ENCODE measurements at places on chromosomes 11 and 22.

GRCh38 chr11:8615291-8616032 lies 21.4 kb upstream of the STK33 start:
- no peak for DNase-seq

- DNase-seq: no peak
Observed at GRCh38 chr11:132423266-132423665, 1052.9 kb downstream of the NTM start.

- no peak for DNase-seq
Observed at GRCh38 chr11:99766811-99767210, 746.1 kb downstream of the CNTN5 start.

- DNase-seq: no peak
Observed at GRCh38 chr22:46665751-46666280, 45.6 kb downstream of the GRAMD4 start.

GRCh38 chr11:87812571-87813365 lies 362.5 kb downstream of the RAB38 start:
- DNase-seq: no peak

GRCh38 chr11:125625225-125625629 lies 264 bp downstream of the CHEK1 start:
- DNase-seq: no peak

DNA sequence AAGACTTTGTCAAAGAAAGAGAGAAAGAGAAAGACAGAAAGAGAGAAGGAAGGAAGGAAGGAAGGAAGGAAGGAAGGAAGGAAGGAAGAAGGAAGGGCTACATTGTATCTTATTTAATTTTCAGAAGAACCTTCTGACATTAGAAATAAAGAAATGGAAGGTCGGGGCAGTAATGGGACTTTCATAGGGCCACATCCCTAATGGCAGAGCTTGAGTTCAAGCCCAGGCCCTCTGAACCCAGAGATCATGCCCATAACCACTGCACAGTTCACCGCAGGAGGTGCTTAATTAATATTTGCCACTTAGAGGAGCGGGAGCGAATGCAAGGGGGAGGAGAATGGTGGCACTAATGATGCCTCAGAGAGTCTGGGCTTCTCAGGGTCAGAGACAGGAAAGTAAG lies 233.3 kb downstream of the MN1 start:
- no peak for DNase-seq

- peak; percentile 10 for DNase-seq
Observed at GRCh38 chr11:65439331-65440181, 17.0 kb downstream of the NEAT1 start.

- DNase-seq: peak; percentile 1
Observed at GRCh38 chr11:135075740-135076139, 663.7 kb upstream of the B3GAT1 start.

DNA sequence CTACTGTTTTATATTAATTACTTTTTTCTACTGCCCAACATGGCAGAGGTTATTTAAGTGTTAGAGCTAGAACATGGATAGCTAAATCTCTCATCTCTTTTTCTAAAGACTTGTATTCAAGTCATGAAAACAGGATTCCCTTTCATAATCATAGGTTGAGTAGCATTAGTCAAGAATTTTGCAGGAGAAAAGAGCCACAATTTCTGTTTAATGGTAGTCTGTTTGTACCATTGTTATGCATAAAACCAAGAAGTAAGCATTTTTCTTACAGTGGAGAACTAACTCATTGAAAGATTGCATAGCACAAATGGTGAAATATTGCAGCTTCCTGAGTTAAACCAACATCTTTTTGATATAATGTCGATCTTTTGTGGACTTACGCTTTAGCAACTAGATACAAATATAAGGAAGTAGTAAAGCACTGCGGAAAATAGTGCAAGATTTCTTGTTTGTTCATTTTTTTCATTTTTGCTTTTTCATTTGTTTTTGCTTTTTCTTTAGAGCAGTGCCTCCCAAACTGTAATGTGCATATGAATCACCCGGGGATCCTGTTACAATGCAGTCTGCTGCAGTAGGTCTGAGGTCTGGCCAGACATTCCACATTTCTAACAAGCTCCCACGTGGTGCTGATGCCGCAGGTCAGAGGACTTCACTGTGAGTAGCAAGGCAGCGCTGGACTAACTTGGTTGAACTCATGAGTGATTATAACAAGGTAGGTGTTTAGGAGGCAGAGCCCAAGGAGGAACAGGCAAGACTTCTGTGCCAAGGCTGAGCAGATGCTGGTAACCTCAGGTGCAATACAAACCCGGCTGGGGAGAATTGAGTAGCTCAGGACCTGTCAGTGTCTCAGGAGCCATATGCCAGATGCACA lies 4.6 kb downstream of the ETS1 start:
- peak; percentile 89 for DNase-seq

- DNase-seq: no peak
Observed at GRCh38 chr11:46906609-46907041, 11.7 kb downstream of the LRP4 start.

- DNase-seq: peak; percentile 22
Observed at GRCh38 chr11:102196816-102197215, 86.6 kb downstream of the YAP1 start.

GRCh38 chr11:35138943-35139721 lies at the start of gene CD44:
CD44 (plus strand) TSS chr11:35139171; CDS start chr11:35139304, 133 bp downstream.
- peak; percentile 90 for DNase-seq

DNA sequence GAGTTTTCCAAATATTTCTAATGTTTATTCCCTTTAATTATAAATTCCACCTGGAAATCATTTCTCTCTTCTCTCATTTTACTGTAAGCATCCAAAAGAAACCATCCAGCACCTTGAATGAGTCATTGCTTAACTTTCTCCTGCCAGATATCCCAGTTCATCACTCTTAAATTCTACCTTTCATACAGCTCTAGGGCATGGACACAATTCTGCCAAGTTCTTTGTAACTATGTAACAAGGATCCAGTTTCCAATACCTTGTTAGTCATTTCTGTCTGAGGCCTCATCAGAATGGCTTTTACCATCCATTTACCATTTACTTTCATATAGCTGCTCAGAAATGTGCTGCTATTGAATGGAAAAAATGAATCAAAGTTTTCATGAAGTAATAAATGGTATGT lies 455.4 kb upstream of the TENM4 start:
- DNase-seq: no peak

- no peak for DNase-seq
Observed at GRCh38 chr11:57378186-57378585, 2.8 kb downstream of the PRG3 start.

GRCh38 chr11:42913731-42914130 lies 398.1 kb upstream of the API5 start:
- DNase-seq: no peak

DNA sequence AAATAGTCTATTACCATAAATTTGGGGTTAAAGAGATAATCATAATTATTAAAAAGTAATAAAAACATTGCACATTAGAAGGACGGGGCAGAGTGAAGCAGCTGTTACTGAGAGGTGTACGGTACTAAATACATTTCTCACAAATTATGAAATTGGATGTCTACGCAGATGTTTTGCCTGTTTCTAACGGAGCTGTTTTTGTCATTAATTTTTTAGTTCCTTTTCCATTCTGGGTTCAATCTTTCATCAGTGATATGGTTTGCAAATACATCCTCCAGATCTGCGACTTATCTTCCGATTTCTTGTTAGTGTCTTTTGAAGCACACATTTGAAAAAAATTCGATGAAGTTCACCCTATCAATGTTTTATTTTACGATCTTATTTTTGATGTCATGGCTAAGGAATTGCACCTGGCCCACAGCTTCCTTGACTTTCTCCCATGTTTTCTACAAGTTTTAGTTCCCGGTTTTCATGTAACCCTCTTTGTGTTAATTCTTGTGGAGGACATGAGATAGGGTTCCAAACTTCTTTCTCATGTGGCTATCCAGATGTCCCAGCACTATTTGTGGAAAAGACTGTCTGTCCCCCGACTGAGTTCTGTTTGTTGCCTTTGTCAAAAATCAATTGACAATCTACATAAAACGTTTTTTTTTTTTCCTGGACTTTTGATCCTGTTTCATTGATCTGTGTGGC lies 21.3 kb upstream of the KRTAP5-6 start:
- DNase-seq: no peak

- DNase-seq: no peak
Observed at GRCh38 chr22:33757802-33758483, 162.3 kb downstream of the LARGE1 start.

DNA sequence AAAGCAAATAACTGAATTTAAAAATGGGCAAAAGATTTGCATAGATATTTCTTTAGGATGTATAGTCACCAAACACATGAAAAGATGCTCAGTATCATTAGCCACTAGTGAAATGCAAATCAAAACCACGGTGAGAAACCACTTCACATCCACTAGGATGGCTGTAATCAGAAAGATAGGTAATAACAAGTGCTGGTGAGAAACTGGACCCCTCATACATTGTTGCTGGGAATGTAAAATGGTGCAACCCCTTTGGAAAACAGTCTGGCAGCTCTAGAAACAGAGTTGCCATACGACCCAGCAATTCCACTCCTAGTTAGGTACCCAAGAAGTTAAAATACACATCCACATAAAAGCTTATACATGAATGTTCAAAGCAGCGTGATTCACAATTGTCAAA lies 16.3 kb downstream of the RPUSD4 start:
- DNase-seq: no peak

- peak; percentile 99 for DNase-seq
Observed at GRCh38 chr11:69075421-69076128, 26.8 kb downstream of the TPCN2 start.

GRCh38 chr11:134714021-134714656 lies 302.1 kb upstream of the B3GAT1 start:
- no peak for DNase-seq

DNA sequence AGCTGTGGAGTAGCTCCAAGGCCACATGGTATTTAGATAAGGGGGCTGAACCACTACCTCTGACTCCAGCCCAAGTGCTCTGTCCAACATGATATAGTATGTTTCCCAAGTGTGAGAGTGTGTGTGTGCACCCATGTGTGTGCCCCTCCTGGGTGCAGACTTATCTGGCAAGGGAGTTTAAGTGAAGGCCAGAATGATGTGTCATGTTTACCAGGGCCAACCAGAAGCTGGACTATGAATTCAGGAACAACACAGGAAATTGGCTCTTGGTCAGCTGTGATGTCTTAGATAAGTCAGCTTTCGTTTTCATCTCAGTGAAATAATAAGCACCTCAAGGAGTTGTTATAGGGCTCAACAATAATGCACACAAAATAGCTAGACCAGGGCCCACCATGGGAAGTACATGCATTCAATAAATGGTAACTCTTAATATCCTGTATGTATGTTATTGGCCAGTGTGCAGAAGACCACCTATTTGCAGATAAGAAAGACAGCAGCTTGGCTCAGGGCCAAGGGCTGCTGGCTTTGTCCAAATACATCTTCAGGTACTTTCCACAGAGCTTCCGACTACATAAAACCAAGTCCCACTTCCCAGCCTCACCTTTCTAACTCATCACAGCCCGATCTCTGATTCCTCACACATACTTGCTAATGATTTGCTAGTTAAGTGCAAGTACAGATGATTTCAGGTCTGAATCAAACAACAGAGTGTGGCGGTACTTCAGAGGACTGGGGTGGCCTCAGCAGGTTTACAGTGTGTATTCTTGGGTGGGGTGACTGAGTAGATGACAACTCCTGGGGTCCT lies 120.9 kb downstream of the ME3 start:
- DNase-seq: peak; percentile 96

GRCh38 chr11:111795334-111795985 lies 29.3 kb upstream of the PPP2R1B start:
- DNase-seq: peak; percentile 61

- no peak for DNase-seq
Observed at GRCh38 chr11:91160661-91161060, 937.8 kb upstream of the CHORDC1 start.

DNA sequence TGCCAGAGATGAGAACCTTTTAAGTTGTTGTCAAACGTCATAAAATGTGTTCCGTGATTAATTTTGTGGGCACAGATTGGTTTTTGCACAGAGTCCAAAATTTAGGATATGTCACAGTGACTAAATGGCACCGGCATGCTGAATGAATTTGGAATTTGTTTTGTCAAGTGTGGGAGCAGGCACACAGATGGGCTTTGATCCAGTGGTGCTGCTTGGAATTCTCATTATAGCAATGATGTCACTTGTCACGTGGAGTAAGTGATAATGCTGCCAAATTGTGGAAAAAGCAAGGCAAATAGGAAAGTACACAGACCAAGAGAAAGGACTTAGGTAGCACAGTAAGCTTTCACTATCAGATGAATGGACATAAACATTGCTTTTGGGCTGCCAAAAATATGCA lies 8.0 kb upstream of the LIN7C start:
- DNase-seq: peak; percentile 84

GRCh38 chr11:114142707-114143106 lies 83.2 kb downstream of the ZBTB16 start:
- no peak for DNase-seq

GRCh38 chr11:68893282-68893681 lies 10.3 kb downstream of the MRPL21 start:
- no peak for DNase-seq

DNA sequence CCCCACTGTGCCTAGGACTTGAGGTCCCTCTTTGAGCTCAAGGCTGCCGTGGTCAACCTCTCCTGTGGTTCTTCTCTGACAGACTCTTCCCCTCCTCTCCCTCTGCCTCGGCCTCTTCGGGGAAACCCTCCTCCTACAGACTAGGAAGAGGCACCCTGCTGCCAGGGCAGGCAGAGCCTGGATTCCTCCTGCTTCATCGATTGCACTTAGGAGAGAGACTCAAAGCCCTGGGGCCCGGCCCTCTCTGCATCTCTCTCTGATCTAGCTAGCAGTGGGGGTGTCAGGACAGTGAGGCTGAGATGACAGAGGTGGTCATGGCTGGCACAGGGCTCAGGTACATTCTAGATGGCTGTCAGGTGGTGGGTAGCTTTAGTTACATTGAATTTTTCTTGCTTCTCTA lies 63.6 kb upstream of the EMID1 start:
- no peak for DNase-seq

DNA sequence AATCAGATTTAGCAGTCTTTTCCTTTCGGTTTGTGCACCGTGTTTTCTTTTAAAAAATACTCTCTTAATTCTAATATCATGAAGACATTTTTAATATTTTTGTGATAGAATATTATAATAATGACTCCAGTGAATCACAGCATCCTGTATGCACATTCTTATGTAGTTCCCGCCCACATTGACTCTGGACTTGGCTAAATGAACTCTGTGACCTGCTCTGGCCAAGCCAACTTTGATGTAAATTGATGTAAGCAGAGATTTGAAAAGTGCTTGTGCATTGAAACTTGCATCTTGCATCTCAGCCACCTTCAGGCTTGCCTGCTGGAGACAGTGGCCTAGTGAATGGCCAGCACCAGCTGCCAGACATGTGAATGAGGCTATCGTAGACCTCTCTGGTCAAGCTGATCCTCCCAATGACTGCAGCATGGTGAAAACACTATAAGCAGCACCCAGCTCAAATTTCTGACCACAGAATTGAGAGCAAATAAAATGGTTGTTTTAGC lies 29.2 kb upstream of the PGM2L1 start:
- peak; percentile 29 for DNase-seq

DNA sequence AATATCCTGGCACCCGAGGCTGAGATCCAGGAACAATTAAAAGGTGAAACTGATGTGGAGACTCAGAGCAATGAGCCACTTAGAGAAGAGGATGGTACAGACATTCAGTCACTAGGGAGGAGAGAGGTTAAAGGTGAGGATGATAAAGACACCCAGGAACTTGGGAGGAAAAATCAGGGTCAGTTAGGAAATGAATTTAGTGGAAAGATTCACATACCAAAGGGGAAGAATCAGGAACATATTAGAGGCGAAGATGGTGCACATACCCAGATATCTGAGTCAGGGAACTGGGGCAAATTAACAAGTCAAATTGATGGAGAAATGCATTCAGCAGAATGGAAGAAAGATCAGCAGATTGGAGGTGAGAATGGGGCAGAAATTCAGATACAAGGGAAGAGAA lies 4.1 kb upstream of the MEI1 start:
- peak; percentile 56 for DNase-seq

GRCh38 chr11:95790933-95791708 lies 823 bp downstream of the CEP57 start:
- peak; percentile 55 for DNase-seq

All from EL (cell line).